Stimulated activated CD8-positive, alpha-beta memory T cell treated with anti-CD3 and anti-CD28 coated beads, Interleukin-4, amount 100 ng/mL, for 1 hour (primary cell): ENCODE measurements at places on chromosomes 4 and X.

DNA sequence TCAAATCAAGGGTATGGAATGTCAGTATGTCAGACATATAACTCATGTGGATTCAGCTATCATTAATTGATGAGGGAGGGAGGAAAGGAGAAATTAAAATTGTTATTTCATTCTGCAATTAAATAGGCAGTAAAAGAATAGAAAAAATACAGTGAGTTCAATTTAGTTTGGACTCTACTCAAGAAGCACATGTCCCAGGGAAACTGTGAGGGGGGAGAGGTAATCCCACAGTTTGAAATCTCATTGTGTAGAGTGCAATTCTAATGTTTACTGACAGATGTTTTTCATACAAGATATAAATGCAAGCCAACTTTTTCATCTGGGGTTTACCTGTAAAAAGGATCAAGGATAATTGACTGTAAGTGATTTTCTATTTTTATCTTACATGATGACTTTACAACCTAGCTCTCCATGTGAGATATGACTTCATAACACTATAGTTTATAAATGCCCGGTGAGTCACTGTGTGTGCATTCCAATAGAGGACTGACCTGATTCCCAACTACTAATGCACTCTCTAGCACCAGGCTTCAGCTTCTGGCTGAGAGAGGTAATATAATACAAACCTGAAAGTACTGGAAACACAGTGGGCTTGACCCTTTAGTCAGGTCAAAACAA, 35.2 kb upstream of the SCD5 start:
- DNase-seq: no peak

DNA sequence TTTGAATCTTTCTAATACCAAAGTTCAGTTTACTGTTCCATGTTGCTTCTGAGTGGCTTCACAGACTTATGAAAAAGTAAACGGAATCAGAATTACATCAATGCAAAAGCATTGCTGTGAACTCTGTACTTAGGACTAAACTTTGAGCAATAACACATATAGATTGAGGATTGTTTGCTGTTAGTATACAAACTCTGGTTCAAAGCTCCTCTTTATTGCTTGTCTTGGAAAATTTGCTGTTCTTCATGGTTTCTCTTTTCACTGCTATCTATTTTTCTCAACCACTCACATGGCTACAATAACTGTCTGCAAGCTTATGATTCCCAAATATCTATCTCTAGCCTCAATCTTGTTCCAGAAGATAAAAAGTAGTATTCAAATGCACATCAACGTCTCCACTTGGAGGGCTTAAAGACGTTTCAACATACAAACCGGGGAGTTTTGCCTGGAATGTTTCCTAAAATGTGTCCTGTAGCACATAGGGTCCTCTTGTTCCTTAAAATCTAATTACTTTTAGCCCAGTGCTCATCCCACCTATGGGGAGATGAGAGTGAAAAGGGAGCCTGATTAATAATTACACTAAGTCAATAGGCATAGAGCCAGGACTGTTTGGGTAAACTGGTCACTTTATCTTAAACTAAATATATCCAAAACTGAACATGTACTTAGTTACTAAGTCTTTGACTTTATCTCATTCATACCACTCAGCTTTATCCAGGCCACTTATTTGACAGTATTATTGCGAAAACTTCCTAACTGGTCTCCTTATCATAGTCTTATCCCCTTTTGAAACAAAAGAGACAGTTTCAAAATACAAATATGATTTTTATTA, 3.6 kb upstream of the AFP start:
- DNase-seq: no peak

GRCh38 chr4:151830168-151830567, 69.4 kb upstream of the GATB start:
- DNase-seq: no peak

GRCh38 chr4:138005486-138005885, 236.7 kb downstream of the SLC7A11 start:
- no peak for DNase-seq

DNA sequence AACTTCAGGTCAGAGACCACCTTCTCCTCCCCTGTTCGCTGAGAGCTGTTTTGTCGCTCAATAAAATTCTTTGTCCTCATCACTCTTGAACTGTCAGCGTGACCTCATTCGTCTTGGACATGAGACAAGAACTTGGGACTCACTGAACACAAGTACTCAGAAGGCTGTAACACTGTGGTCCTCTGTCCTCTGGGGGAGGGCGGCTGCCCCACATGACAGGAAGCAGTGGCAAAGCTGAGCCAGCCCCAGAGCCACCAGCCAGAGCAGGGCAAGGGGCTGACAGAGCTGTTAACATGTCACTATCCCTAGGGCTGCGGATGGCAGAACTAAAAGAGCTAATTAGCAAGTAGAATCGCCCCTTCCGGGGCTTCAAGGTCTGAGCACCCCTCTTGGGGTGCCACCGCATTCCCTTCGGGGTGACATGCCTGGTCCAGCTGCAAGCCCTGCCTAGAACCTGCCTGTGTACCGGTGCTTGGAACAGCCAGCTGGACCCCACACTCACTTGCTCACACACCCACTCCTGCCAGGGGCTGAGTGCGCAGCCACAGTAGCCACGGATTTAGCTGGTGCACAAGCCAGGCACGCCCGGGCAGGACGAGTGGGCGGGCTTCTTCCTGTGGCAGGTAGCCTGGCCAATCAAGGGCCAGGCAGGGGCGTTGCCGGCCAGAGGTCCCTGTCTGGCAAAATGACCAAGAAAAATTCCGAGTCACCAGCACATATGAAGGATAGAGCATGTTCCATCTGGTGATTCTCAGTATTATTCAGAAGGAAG, 648.6 kb upstream of the AGA start:
- no peak for DNase-seq
